Activated CD8-positive, alpha-beta memory T cell treated with anti-CD3 and anti-CD28 coated beads for 1 hour (primary cell): ENCODE measurements at places on chromosomes 2 and 18.

- no peak for DNase-seq
Observed at GRCh38 chr2:105929516-105929915, 184.8 kb downstream of the NCK2 start.

DNA sequence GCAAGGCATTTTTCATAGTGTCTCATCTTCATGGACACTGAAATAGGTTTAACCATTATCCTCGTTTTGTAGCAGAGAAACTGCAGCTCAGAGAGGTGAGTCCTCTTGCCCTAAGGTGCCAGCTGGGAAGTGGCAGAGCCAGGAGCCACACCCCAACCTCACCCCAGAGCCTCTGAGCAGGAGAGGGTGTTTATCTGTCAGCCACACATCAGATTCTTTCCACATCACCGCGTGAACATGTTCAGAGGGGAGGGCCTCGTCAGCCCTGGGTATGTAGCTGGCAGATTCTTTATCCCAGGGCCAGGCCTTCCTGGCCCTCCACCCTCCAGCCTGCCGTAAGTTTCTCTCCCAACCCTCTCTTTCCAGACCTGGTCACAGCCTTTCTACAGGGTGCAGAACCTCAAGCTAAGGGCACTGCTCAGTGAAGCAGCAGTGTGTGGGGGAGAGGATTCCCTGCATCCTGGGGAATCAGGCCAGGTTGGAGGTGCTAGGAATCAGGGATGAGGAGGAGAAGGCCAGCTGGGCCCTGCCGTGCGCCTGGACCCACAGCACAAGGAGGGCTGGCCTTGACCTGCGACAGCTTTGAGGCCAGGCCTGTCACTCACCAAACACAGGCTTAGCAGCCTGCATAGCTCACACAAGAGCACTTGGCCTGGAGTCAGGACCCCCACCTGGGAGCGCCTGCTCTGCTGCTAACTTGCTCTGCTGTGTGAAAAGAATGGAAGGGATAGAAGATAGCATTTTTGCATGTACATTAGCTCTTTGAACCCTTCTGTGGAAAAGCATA, 111.3 kb upstream of the MCFD2 start:
- DNase-seq, result no peak

DNA sequence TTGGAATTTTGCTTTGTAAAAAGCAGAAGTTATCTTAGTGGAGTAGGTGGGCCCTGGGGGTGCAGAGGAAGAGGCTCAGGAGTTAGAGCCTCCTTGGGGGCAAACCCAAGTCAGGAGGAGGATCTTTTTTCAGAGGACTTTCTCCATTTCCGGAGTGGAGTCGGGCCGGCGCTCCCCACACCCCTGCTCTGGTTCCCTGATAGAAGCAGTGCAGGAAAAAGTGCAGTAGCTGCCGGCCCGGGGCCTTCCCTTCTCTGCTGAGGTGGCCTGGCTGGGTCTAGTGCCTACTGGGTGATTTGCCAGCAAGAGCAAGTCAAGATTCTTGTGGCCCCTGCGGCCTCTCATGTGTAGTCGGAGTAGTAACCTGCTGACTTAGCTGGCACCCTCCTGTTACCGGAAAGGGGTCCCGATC, 124.2 kb upstream of the HS6ST1 start:
- no peak for DNase-seq

GRCh38 chr2:43251171-43251731, 24.8 kb upstream of the ZFP36L2 start:
- DNase-seq, result no peak

DNA sequence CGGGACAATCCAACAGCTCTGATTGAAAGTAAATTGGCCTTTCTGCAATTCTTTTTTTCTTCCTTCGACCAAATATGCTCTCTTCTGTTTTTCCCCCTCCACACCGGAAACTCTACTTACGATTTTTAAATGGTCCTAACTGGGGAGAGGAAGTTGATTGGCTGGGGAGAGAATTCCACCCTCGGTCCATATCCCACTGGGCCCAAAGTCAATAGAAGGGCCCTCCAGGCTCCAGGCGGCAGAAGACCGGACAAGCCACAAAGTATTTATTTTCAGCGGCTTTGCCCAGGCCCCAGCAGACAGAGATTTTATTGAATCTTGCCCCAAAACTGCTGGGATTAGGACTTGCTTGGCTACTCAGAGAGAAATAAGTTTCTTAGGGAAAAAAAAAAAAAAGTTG, 37.1 kb upstream of the SMAD7 start:
- no peak for DNase-seq

DNA sequence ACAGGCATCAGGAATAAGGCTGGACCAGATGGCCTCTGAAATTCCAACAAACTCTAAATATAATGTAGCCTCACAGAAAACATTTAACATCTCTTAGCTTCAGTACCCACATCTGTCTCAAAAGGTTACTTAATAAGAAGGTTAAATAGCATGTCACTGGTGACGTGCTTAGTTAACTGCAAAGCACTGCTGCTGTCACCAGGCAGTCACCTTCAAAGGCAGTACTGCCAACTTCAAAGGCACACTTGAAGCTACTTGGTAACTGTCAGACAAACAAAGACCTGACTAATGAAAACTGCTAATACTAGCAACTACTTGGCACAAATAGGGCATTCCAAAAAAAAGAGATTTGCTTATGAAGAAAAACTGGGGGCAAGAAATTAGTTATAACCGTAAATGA, 36.2 kb downstream of the EPG5 start:
- DNase-seq, result no peak

- DNase-seq, result no peak
Observed at GRCh38 chr18:45069546-45069945, 388.9 kb downstream of the SETBP1 start.
